ENCODE measurements at places on chromosomes 13 and 19.
A peak's percentile ranks its signal among the peaks of the same experiment; 100 is the strongest.

DNA sequence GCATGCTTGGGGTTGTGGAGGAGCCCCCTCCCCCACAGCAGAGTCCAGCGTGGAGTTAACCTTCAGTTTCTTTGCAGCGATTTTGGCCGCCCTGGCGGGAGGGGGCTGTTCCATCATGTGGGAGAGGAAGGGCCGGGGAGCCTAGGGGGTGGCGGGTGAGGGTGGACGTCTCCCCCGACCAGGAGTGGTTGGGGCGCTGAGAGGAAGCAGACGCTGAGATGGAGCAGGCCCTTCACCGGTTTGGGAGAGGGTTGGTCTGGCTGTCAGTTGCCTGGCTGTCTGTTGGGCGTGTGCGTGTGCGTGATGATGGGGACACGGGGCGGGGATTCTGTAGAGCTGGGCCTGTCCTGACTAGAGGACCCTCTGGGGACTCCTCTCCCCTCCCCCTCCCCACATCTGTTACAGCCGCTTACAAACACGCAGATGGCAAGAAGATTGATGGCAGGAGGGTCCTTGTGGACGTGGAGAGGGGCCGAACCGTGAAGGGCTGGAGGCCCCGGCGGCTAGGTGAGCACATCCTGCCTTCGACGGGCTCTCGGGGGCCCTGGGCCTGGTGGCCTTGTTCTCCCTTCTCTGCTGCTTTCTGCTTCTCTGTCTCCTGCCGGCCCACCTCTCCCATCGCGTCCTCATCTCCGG, 9.8 kb upstream of the LIN7B start:
- no peak for DNase-seq

- DNase-seq = no peak
Measured at GRCh38 chr13:20803180-20803965, 29.6 kb upstream of the EEF1AKMT1 start.

DNA sequence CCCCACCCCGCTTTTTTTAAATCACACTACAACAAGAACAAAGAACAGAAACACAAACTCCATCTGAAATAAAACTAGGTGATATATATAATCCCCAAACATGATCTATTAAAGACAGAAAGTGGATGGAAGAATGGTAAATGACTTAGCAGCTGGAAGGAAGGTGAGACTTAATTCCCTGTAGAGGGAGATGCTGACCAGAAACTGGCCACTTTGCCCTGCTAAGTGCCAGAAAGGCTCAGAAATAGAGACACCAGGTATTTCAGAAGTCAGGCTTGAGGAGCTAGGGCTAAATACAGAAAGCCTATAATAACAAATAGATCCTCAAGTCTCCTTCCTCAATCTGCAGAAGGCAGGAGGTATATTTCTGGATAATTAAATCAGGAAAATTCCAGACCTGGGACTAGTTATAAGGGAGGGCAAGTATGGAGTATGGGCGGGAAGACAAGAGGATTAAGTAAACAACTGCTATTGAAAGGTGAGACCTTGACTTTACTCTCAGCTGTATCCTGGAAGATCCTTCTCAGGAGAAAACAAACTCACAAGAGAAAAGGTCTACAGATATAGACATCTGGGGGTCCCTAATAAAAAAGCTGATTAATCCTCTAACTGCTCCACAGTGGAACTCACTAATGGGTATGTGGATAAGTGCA, 32.2 kb downstream of the MTRF1 start:
- DNase-seq = no peak

DNA sequence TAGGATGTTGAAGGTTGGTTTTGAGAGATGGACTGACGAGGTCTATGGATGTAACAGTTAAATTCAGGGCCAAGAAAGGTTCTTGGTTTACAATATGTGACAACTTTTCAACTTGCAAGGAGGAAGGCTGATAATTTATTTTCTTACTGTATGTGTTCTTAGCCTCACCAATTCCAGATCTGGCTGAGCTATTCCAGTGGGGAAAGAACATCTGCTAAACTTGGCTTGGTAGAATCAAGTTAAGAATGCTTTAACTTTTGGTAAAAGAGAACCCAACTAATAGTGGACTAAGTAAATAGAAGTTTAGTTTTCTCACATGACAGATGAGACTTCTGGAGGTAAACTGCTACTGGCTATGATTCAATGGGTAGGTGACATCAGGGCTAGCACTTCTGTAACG, 222.9 kb downstream of the KLF5 start:
- DNase-seq = no peak

DNA sequence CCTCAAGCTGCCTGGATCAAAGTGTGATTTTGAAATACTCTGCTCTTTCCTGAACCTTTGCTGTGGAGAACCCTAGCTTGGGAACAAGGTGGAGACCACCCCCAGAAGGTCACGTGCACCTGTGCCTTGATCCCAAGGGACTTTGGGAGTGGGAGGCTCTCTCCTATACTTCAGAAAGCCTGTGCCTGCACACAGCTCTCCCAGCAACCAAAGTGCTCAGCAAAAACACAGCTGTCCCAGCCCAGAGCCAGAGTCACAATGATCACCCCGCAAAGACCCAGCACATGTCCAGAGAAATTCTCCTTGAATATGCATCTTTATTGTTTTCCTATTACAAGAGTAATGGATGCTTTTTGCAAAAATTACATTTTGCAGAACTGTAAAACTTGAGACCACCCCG, 43.4 kb downstream of the TNFRSF19 start:
- DNase-seq = no peak

DNA sequence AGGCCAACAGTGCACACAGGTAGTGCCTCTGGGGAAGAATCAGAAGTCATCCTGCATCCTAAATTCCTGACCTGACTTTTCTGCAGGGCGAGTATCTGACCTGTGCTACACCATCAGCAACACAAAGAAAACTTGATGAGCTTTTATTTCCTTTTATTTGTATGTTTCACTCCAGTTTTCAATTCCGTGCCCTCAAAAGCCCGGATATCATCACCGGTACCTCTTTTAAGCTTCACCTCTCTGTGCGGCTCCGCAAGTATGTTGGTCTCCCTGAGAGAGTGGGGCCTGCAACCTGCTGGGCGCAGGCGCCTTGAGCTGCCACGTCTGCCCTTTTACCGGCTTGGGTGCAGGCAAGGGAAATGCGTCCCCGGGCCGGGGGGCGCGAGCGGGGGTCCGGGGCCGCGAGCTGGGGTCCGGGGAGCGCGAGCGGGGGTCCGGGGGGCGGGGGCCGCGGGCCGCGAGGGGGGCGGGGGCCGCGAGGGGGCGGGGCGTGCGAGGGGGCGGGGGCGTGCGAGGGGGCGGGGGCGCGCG, 4.3 kb upstream of the DUXA start:
- DNase-seq = peak; percentile 4

DNA sequence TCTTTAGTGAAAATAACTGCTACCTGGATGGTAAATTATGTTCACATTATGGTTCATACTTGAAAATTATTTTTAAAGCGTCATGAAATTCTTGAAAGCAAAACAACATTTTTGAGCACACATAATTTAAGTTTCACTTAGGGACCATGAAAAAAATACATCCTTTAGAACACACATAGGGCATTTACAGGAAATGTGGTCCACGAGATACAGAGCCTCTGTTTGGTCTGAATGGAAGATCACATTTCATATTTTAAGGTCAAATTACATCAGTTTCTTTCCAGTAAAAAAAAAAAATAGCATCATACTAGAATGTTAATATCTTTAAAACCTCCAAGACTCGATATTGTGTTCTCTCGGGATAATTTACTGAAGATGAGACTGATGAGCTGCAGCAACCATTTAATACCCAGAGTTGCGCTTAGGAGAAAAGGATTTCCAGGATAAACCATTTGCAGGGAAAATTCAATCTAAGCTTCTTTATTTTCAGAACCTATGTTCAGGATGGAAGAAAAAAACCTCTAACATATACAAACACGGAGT, 720.7 kb downstream of the DIAPH3 start:
- DNase-seq = no peak

DNA sequence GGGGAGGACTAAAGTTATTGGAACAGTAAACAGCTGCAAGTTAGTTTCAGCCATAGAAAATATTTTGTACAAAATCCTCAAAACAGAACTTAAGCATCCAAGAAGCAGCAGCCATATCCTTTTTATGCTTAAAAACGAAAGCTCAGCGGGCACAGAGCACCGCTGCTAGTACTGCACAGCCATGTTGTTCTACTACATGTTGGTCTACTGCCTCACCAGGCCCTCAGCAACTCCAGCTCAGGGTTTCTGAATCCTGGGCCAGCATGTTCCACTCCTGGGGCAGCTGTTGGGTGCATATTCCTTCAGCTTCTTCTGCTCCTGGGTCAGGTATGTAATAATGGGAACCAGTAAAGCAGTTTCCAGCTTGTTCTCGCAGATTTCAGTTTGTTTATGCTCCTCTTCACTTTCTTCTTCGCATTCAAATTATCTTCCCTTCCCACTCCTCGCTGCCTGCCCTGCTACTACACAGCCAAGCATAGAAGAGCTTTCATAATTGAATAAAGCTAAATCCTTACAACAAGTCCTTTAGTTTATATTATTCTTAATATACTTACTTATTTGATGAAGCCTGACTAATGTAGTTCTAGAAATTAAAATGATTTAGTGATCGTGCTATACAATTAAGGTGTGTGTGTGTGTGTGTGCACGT, 820.5 kb upstream of the ATXN8OS start:
- DNase-seq = no peak

GRCh38 chr19:9052894-9053293, 34.0 kb upstream of the OR1M1 start:
- no peak for DNase-seq

DNA sequence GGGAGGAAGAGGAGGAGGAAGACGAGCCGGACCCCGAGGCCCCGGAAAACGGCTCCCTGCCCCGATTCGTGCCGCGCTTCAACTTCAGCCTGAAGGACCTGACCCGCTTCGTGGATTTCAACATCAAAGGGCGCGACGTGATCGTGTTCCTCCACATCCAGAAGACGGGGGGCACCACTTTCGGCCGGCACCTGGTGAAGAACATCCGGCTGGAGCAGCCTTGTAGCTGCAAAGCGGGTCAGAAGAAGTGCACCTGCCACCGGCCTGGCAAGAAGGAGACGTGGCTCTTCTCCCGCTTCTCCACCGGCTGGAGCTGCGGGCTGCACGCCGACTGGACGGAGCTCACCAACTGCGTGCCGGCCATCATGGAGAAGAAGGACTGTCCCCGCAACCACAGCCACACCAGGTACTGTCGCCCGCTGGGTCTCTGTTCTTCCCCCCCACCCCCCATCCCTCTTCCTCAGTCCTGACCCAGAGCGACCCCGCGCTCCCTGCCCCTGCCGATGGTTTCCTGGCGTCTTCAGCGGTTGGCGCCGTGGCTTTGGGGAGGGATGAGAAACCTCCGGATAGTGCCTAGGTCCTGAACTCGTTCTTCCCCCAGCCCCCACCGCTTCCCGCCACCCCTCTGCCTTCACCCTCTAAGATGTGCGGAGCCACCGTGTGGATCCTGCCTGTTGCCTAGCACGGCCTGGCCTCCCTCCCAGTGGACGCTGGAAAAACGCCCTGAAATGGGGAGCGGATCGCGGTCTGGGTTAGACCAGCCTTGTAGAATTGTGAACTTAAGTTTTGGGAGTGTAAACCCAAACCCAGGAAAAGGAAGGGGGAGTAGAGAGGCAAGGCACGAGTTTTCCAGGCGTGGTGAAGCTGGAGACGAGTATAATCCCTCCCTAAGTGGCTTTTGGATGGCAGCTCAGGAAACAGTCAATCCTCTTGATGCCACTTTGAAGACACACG, 1.5 kb downstream of the HS6ST3 start:
- no peak for DNase-seq

GRCh38 chr13:71632206-71632605, 234.8 kb downstream of the DACH1 start:
- DNase-seq = no peak

- no peak for DNase-seq
Measured at GRCh38 chr13:29441306-29441705, 154.2 kb downstream of the SLC7A1 start.

- no peak for DNase-seq
Measured at GRCh38 chr19:2215281-2215751, 20.8 kb downstream of the PLEKHJ1 start.

- DNase-seq = no peak
Measured at GRCh38 chr19:53785196-53785889, 38.8 kb downstream of the NLRP12 start.

GRCh38 chr13:110916301-110917142, 1.7 kb upstream of the ANKRD10 start:
- no peak for DNase-seq

- DNase-seq = no peak
Measured at GRCh38 chr13:22243469-22244163, 572.7 kb downstream of the FGF9 start.

DNA sequence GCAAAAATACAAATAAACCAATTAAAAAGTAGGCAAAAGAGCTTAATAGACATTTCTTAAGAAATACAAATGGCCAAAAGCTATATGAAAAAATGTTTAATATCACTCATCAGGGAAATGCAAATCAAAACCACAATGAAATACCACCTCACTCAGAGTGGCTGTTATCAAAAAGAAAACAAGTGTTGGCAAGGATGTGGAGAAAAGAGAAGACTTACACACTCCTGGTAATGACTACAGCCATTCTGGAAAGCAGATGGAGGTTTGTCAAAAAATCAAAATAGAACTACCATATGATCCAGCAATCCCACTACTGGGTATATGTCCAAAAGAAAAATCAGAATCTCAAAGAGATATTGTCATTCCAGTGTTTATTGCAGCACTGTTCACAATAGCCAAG, 223.5 kb upstream of the SLC10A2 start:
- no peak for DNase-seq

DNA sequence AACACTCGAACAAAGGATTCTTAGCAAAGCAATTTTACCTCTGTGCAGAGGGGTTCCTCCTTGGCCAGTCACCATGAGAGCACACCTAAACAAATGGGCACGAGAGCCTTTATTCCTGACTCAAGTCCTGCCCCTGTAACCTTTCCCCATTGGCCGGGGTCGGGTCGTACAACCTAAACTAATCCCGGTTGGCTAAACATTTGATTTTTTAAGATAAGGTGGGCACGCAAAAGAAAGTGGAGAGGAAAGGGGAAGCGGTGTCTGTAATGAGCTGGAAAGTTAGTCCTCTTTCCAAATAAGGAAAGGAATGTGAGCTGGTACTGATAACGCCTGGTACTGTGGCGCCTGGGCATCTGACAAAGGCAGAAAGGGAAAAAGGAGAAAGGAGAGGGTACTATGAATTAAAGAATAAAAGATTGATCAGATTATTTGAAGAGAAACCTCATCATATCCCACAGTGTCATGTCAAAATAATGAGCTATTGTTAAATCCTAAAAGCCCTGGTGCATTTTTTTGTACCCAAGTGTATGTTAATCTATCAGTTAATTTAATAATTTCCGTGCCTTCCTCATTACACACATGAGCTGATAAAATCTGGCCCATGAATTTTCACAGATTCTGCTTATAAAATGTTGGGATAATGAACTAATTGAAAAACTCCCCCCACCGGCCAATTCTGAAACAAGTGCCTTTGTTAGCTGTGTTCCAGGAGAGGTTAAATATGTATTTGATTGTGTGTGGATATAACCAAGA, 335.7 kb downstream of the RFC3 start:
- DNase-seq = no peak

GRCh38 chr13:52892925-52893324, 44.5 kb upstream of the PCDH8 start:
- DNase-seq = no peak

- peak; percentile 60 for DNase-seq
Measured at GRCh38 chr13:46751811-46752635, 44.9 kb downstream of the ESD start.

GRCh38 chr13:101930331-101930730, 471.5 kb downstream of the FGF14 start:
- DNase-seq = no peak

GRCh38 chr19:36139120-36139472, 770 bp upstream of the CAPNS1 start:
- no peak for DNase-seq

- no peak for DNase-seq
Measured at GRCh38 chr19:5642204-5642603, 19.3 kb downstream of the SAFB start.

GRCh38 chr13:33799950-33800592, 17.9 kb upstream of the RFC3 start:
- DNase-seq = no peak

Data from activated CD4-positive, alpha-beta T cell treated with anti-CD3 and anti-CD28 coated beads, Interleukin-2, amount 50 U/mL, for 48 hours (primary cell).